Urothelium cell line (cell line): ENCODE measurements at places on chromosomes 2 and 18.

DNA sequence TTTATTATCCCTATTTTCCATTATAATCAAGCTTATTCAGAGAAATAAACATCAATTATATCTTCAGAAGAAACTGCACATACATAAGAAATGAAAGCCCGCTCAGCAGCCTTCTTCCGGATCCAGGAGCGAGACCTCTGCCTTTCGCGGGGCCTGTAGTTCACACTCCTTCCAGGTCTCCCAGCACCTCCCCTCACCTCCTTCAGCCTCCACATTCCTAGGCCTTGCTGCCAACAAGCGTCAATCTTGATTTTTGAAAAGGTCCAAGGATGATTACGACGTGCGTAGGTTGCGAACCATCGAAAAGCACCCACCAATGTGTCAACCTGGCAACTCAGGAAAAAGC lies 355 bp upstream of the KIDINS220 start:
- no peak for DNase-seq

GRCh38 chr2:189091253-189091652 lies 88.3 kb downstream of the COL5A2 start:
- DNase-seq: no peak

- peak; percentile 53 for DNase-seq
Observed at GRCh38 chr2:220499225-220499624, 871.8 kb downstream of the SLC4A3 start.

DNA sequence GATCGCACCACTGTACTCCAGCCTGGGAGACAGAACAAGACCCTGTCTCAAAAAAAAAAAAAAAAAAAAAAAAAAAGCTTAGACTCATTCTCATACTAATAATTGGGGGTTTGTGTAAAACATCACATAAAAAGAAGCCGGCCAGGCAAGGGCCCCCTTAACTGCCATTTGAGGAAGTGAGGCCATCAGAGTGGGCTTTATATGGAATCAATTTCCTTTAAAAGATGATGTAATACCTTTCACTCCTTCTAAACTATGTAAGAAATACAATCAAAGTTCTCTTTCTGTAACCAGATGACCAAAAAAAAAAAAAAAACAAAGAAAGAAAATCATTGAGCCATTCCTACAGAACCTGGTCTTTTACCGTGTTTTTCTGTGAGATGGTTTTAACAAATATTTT lies 13.1 kb upstream of the GPR55 start:
- no peak for DNase-seq

DNA sequence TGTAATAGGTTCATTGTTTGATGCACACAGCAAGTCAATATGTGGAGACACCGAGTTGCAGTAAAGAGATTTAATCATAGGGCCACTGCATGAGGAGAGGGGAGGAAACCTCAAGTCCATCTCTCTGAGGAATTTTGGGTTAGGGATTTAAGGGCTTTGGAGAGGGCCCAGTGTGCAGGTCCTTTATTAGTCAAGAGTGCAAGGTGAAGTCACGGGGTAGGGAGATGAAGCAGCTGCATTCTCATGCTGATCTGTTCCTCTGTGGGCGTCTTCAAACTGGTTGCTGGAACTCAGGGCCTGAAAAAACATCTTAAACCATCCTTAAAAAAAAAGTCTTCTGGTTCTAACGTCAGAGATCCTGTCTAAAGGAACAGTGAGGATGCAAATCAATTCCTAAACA lies 131.6 kb downstream of the NXPH2 start:
- DNase-seq: no peak

GRCh38 chr2:43460611-43461365 lies 135.1 kb downstream of the THADA start:
- DNase-seq: no peak

DNA sequence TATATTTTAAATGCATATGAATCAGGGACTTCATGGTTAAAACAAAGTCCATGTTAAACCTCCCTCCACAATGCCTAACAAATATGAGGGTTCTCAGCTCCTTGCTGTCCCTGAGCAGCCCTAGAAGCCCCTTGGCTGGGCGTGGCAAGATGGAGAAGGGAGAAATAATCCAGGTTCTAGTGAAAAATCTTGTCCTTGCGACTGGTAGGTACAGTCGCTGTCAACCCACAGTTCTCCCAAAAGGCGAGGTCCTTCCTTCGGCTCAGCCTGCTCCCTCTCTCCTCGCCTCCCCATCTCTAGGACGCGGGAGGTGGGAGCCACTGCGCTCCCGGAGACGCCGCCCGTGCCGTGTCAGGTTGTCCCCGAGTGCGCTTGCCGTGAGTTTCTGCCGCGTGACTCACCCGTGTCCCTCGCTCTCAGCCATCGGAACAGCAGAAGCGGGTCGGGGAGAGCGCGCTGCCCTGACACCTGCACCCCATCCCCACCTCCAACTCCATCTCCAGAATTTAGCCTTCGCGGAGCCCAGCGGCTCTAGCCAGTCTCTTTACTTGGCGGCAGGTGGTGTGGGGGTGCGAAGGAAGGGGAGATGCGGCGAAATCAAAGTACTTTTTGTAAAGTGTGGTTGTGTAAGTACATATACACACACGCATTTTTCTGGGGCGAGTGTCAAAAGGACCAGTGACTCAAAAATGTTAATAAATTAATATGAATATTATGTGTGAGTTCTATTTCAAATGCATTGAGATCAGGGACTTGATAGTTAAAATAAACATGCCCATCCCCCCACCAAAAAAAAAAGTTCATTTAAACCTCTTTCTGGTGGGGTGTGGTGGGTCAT lies 65.1 kb upstream of the TMEM17 start:
- DNase-seq: no peak

DNA sequence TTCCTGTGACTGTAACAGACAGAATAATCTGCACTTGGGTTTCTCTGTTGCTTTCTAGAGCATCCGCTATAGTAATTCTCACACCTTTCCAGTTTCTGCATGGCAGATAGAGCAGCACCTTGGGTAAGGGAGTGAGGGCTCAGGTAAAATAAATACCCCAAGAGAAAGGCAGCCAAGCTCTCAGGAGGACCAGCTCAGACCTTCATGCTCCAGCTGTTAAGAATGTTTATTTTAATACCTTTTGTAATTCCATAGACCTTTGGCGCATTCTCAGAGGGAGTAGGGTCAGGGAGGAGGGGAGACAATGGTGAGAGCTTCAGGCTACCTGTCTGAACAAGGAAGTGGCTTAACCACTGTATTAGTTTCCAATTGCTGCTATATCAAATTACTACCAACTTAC lies 16.2 kb upstream of the TMEM178A start:
- no peak for DNase-seq

DNA sequence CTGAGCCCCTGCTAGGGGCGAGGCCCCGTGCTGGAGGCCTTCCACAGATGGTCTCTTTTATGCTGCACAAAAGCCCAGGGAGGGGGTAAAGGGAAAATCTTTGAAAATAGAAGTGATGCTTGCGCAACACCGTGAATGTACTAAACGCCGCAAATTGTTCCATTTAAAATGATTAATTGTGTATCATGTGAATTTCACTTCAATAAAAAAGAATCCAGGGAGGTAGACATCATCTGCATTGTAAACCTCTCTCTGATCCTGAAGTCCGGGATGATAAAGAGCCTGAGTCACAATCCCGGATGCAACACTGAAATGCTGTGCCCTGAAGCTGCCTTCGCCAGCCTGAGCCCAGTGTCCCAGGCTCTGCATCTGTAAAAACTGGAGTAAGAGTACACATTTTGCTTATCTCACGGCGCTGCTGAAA lies 107.7 kb upstream of the PPP1CB start:
- peak; percentile 78 for DNase-seq

DNA sequence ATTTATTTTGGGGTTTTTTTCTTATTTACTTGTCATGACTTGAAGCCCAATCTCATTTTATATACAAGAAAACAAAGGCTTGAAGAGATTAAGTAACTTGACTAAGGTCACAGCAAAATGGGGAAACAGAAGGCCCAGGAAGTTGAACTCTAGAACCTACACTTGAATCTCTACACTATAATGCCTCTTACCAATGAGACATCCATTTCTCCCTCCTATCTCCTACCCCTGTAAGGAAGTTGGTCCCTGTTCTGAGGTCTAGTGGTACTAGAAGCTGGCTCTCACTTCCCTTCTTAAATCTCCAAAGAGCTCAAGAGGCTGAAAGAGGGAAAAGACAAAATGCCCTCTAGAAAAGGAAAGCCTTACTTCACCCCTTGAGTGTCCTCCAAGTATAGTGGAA lies 25.5 kb upstream of the IHH start:
- no peak for DNase-seq

DNA sequence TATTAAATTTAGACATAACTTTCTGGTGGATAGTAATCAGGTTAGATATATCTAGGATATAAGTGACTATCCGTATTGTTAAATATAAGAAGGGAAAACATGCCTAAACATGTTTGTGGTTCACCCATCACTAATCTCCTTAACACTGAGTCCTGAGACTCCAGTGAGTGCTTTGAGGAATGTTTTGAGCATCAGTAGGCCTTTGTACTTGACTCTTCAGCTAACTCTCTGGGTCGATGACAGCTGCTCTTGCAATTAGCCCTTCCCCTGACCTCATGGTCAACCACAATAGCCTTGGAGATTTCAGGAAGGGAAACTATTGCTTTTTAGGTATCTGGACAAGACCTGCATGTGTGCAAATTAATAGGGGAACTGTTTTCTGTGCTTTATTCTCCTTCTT lies 716.8 kb downstream of the EPHA4 start:
- peak; percentile 33 for DNase-seq

- DNase-seq: no peak
Observed at GRCh38 chr2:120960770-120961366, 225.2 kb downstream of the GLI2 start.

- no peak for DNase-seq
Observed at GRCh38 chr2:39435741-39436591, 1.1 kb downstream of the MAP4K3 start.

GRCh38 chr2:204265681-204266181 lies 279.5 kb upstream of the PARD3B start:
- DNase-seq: no peak

DNA sequence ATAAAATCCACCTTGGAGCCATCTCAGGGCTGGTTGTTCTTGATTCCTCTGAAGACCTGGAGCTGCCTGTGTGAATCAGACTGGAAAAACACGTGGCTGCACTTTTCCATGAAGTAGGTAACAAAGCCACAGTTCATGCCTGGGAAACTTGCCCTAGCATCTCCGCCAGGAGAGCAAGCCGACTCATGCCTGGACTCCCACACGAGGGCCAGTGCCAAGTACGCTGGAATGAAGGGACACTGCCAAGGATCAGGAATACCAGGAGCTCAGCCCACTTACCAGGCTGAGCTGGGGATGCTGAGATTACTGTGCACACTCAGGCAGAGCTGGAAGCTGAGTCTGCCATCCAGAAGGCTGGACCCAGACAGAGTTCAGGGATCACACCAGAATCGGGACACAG lies 10.9 kb upstream of the FHL2 start:
- DNase-seq: peak; percentile 89
